ENCODE measurements at places on chromosomes 7 and 10.

DNA sequence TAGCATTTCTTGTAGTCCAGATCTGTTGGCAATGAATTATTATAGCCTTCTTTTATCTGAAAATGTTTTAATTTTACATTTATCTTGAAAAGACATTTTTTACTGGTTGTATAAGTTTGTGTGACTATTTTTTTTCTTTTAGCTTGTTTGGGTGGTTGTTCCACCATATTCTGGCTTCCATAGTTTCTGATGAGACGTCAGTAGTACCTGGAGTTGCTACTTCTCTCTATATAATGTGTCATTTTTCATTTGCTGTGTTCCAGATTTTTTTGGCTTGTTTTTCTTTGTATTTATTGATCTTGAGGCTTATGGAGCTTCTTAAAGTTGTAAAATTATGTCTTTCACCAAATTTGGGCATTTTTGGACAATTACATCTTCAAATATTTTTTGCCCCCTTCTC, 168.8 kb downstream of the DNAJB6 start:
- no peak for DNase-seq

DNA sequence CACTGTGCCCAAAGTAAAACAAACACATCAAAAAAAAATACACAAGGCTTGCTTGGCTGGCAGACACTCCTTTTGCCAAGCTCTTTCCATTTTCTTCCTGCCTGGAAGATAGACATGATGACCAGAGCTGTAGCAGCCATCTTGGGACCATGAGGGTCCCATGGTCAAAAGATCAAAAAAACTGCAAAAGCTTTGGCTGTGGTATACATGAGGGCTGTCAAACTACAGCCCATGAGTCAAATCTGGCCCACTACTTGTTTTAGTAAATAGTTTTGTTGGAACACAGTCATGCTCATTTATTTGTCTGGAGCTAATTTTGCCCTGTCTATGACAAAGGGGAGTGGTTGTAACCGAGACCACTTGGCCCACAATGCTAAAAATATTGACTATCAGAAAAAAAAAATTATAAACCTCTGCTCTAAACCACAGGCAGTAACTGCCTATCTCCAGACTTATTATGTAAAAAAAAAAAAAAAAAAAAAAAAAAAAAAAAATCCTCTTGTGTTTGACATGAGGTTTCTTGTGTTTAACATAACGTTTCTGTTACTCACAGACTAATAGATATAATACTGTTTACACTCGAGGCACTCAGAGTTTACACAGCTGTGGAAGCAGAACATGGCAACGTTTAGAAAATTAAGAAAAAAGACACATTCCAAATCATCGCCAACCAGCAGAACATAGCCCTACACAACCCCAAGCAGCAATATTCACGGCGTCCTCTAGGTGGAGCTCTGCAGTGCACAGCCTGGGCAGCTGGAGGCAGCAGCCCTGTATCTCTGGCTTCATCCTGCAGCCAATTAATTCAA, 36.9 kb downstream of the ASB13 start:
- peak; percentile 70 for DNase-seq

DNA sequence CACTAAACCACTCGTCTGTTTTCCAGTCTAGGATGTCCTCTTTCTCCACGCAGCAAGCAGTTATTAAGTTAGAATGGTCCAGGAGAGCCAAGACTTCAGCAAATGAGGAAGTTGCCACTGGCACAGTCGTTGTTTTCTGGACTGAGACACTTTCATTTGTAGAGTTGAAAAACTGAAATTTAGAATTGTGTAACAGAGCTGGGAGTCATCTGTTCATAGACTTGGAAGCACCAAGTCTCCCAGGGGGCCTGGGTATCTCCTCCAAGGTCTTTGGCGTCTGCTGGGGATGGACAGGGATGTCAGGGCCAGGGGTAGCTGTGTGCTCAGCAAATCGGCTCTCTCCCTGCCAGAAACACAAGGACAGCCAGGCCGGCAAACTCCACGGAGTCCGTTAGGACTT, 208.4 kb downstream of the FANK1 start:
- no peak for DNase-seq

DNA sequence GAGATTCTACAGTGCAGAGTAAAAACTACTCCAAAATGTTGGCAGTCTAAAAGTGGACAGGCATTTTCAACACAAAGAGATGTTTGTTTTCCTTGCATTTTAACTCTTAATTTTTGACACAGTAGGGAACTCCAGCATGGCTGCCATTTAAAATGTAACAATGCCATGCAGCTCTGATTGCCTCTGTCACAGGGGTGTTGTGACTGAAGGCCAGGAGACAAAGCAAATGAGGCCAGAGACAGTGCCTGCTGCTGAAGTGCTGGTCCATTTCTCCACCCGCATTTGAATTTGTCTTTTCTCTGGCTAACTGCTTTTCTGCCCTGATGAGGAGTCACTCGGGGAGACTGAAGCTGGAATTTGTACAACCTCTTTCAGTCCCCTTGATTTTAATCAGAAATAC, 710.6 kb upstream of the GALNT17 start:
- no peak for DNase-seq

Data from stimulated activated CD8-positive, alpha-beta memory T cell treated with anti-CD3 and anti-CD28 coated beads, Interleukin-4, amount 100 ng/mL, for 1 hour (primary cell).